ENCODE measurements at places on chromosomes 7 and 10. TPM values are rescaled to one million over a fixed set of nuclear protein-coding genes. Genes with fewer than 3 reads are reported as not detected.

DNA sequence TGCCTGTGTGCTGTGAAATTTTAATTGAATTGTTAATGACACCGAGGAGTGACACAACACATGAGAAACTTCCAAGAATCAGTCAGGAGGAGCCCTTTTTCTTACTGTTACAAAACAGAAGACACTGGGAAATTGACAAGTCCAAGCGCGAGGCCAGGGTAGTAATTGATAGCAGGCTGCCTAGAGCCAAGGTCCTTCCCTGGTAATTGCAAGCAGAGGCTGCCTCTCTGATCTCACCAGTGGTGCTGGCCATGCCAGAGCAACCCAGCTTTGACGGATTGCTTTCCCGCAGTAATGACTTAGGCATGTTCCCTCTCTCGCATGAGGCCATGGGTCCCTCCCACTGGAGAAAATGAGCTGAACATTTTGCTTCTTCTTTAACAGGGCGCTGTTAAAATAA is 111.5 kb downstream of the LRMDA start:
- DNase-seq, result no peak

- no peak for DNase-seq
Measured at GRCh38 chr7:71144963-71145362, 13.0 kb downstream of the GALNT17 start.

GRCh38 chr7:148672041-148672440 is 26.7 kb upstream of the CUL1 start:
- DNase-seq, result no peak

KIF11 gene
- total RNA-seq, result 0.80 TPM

GRCh38 chr7:69670701-69671100 is 72.4 kb downstream of the AUTS2 start:
- no peak for DNase-seq

NKX6-2 gene
- total RNA-seq, result not detected

- no peak for DNase-seq
Measured at GRCh38 chr10:75870039-75870645, 438.7 kb downstream of the LRMDA start.

DNA sequence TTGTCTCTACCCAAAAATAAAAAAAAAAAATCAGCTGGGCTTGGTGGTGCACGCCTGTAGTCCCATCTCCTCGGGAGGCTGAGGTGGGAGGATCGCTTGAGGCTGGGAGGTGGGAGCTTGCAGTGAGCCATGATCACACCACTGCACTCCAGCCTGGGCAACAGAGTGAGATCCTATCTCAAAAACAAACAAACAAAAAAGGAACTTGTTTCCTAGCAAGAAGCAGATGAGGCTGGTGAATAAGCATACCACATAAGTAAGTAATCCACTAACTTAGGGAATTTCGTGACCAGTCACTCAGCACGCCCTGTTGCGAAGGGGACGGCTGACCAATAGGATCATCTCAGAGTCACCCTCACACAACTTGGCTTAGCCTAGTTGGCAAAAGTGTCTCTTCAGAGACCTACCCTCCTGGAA is 64.6 kb downstream of the CUX1 start:
- DNase-seq, result no peak

IKZF1 gene
- total RNA-seq, result 3.6 TPM

GRCh38 chr10:89296220-89296648 is 5.6 kb upstream of the IFIT2 start:
- no peak for DNase-seq

C10orf105 gene
- total RNA-seq, result 0.06 TPM

DNA sequence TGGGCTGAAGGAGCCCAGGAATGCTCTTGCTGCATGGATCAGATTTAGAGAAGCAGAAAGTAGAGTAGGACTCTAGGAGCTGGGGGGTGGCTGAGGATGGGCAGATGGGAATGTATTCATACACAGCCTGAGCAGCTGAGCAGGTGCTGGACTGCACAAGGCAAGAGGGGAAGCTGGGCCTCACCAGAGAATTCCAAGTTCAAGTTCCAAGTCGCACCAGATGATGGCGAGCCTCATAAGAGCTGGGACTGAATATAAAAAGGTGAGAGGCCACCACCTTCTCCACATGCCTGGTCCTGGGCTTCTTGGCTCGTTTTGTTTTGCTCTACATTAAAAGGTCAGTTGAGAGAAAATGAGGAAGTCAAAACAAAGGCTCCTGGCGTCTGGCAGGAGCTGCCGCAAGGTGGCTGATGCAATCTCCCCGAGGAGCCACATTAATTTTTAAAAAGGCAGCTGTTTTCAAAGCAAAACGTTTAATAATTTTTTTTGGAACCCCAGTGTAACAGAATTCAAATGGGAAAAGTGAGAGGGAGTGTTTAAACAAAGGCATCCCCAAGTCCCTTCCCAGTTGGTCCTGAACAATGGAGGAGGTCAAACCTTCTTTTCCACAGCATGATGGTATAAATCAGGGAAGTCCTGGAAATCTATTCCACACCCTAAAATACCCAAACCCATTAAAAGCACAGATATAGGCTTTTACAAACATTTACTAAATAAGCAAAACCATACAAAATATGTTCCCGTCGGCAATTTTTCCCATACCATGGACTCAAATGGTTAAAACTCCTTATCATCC is 9.5 kb downstream of the CYREN start:
- no peak for DNase-seq

DNA sequence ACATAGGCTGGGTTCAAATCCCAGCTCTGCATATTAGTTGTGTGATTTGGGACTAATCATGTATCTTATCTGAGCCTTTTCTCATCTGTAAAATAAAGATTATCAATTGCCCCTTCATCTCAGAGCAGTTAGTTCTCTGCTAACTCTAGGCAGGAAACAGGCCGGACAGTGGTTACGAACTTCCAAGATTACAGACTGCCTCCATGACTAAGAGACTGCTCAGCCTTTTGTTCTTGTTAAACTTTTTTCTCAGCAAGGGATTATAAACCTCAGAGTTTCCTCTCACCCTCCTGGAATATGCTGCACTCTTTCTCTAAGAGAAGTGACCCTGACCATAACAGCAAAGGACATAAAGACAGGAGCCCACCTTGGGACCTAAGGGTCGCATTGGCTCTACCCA is 52.5 kb upstream of the NFKB2 start:
- DNase-seq, result no peak

- DNase-seq, result no peak
Measured at GRCh38 chr10:10096296-10096695, 921.4 kb upstream of the CELF2 start.

GRCh38 chr7:151801782-151802468 is 75.0 kb downstream of the PRKAG2 start:
- no peak for DNase-seq

NEUROD6 gene
- total RNA-seq, result not detected

HSPA14 gene
- 7.4 TPM for total RNA-seq

DNA sequence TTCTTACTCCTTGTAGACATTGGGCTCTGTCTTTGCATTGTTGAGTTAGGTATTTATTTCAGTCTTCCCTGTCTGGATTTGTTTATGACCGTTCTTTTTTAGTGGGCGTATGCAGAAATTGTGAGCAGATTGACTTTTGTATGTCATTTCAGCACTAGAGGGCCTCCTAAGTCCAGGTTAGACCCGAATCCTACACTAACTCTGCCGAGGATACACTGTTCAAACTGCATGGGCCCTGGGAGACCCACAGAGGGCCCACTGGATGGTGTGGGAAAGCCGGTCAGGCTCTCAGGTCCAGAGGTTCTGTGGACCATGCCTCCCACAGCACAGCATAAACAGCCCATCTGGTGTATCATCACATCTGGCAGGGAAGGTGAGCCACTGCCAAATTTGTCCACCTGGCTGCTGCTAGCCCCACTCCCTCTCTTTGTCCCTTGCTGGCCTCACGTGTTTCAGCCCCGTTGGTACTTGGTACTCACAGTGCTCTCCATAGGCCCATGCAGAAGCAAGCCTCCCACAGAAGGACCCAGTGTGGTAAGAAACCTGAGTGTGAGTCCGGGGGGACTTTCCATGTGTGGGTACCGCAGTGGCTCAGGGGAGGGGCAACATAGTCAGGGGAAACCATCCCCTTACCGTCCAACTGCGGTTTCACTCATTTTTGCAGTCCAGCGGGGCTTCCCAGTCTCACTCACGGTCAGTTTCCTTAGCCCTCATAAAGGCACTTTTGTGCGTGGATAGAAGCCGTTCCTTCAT is 112.8 kb downstream of the APBB1IP start:
- no peak for DNase-seq

- DNase-seq, result no peak
Measured at GRCh38 chr10:45660876-45661411, 11.6 kb downstream of the ZFAND4 start.

GRCh38 chr7:90710466-90710850 is 114.3 kb downstream of the CDK14 start:
- DNase-seq, result no peak

DNA sequence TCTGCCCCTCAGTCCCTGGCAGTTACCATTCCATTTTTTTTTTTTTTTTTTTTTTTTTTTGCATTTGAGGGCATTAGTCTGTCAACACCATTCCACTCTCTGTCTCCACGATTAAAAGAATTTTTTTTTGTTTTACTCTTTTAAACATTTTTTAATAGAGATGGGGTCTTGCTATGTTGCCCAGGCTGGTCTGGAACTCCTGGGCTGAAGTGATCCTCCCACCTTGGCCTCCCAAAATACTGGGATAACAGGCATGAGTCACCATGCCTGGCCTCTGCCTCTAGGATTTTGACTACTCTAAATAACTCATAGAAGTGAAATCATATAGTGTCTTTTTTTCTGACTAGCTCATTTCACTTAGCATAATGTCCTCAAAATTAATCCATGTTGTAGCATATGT is 16.5 kb upstream of the CLDN3 start:
- no peak for DNase-seq

DNA sequence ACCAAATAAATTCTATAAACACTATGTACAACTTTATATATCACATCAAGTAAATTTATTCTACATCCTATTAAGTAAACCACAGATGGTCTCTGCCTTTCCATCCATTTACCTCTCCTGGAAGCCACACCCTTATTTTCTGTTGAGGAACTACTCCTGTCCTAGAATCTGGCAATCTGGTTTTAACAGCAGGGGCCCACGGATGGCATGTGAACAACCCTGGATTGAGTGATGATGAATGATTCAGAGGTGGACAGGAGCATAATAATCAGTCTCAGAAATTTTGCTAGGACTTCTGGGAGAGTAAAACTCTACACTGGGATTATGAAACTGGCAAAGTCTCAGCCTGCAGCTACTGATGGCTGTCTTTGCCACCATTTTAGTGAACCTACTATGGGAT is 54.1 kb downstream of the CDK6 start:
- no peak for DNase-seq

- no peak for DNase-seq
Measured at GRCh38 chr7:99399597-99399996, 8.8 kb downstream of the PDAP1 start.

RSU1 gene
- total RNA-seq, result 146 TPM

DNA sequence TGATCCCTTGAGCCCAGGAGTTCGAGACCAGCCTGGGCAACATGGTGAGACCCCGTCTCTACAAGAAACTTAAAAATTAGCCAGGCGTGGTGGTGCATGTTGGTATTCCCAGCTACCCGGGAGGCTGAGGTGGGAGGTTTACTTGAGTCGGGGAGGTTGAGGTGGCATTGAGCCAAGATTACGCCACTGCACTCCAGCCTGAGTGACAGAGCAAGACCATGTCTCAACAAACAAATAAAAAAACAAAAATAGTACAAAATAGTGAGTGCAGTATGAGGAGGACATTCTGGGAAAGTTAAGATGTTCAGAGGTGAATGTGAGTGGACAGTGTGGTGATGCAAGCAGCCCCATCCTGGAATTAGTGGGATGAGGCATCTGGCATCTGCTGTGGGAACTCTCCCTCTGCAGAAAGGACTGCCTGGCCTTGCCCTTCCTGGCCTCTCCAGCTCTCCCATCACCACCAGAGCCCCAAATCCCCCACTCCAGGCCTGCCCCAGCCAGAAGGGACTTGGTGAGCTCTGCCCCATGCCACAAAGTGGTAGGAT is 96.6 kb upstream of the PARD3 start:
- no peak for DNase-seq

GRCh38 chr10:132554053-132554990 is 16.7 kb downstream of the INPP5A start:
- DNase-seq, result no peak

DNA sequence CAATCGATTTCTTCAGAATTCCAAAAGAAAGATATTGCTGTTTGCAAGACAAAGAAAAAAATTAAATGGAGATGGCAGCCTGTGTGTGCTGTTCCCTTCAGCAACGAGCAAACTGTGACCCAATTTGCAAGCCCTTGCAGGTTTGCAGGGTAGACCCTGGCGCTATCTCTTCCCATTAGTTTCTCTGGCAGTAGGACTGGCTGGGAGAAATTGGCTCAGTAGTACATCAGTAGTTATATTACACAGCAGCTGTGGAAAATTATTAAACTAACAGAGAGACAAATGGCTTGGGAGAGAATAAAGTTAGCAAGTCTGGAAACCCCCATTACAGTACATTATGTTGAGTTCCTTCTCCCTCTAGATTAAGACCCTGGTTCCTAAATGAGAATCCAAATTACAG is 116.4 kb upstream of the ITGB1 start:
- DNase-seq, result no peak

TMEM184A gene
- total RNA-seq, result not detected

ARMC10 gene
- 39.9 TPM for total RNA-seq

GRCh38 chr7:37738321-37738720 is 54.8 kb downstream of the GPR141 start:
- DNase-seq, result no peak

DNA sequence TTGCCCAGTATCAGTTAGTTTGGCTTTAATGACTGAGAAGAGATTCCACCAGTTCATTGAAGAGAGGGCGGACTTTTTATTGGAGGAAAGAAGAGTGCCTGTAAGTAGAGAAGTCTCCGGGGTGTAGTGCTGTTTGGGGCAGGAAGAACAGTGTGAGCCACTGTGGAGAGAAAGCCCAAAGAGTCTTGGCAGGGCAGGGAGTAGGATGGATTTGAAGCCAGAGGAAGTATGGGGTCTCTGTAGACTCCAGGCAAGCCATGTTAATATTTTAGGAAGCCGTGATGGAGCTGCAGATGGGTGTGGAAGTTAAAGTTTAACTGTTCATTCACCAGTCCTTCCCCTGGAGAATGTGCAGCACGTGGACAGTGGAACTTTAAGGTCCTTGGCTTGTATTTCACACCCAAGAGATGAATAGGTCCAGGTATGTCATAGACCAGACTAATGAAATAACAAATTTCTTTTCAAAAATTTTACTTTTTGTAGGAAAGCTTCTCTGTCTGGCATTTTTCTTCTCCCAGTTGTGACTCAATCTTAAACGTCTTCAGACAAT is 54.1 kb downstream of the TCF7L2 start:
- DNase-seq, result no peak

COL28A1 gene
- total RNA-seq, result 15.1 TPM

DNA sequence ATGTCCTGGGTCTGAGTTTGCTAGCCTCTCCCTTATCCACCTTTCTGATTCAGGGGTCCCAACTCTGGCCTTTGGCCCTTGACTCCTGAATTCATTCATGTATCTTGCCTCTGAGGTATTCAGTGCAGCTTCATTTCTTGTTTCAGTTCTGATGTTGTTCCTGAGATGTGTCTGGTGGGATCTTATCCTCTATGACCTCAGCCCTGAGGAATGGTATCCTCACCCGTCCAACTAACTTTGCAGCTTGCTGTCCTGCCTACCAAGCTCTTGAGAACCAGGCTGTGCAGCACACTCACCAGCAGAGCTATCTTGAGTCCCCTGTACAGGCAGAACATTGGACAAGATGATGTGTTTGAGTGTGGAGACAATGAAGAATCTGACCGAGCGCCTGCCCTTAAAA is 13.8 kb downstream of the SUFU start:
- DNase-seq, result no peak
